NB4 (cell line): ENCODE measurements at places on chromosomes 6 and 20.

DNA sequence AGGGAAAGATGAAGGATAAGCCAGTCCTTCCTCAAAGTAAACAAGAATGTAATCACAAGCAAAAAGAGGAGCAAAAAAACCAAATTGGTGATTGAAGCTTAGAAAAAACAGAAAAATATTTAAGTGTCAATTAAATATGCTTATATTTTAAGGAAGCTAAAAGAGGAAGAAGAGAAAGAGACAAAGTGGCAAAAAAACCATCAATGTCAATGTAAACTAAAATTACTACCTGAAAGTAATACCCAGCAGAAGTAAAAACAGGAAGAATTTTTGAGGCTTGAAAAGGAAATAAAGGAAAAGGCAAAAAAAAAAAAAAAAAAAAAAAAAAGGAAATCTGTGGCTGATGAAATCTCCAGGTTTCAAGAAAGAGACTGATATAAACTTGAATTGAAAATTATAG lies 36.2 kb upstream of the OGFRL1 start:
- DNase-seq: peak; percentile 26

- DNase-seq: no peak
Observed at GRCh38 chr20:5342021-5342420, 25.3 kb upstream of the PROKR2 start.

- no peak for DNase-seq
Observed at GRCh38 chr6:41811095-41811494, 23.6 kb downstream of the TOMM6 start.

DNA sequence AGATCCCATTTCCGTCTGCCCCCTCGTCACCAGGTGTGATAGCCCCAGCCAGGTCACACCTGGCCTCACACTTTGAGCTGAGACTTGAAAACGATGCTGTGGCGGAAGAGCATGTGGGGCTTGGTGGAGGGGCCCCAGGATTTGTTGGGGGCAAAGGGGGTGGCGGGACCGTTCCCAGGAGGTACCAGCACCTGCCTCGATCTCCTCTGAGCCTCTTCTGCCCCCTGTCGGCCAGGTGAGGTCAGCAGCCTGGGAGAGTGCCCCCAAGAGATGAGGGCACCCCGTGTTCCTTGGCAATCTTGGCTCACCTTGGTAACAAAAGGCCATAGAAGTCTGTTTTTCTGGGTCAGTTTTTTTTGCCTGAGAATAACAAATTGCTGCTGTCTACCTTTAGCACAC lies 25.4 kb downstream of the SPATA2 start:
- DNase-seq: no peak

DNA sequence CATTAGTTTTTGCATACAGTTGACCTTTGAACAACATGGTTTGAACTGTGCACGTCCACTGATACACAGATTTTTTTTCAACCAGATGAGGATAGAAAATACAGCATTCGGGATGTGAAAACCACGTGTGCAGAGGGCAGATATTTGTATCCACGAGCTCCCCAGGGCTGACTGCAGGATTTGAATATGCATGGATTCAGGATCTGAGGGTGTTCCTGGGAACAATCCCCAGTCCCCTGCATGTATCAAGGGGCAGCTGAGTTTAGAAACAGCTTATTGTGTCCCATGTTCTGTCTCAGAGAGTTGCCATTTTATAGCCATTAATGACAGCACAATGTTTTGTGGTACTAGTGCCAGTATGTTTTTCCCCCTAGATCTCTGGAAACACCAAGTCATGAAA lies 53.6 kb downstream of the CD164 start:
- no peak for DNase-seq

DNA sequence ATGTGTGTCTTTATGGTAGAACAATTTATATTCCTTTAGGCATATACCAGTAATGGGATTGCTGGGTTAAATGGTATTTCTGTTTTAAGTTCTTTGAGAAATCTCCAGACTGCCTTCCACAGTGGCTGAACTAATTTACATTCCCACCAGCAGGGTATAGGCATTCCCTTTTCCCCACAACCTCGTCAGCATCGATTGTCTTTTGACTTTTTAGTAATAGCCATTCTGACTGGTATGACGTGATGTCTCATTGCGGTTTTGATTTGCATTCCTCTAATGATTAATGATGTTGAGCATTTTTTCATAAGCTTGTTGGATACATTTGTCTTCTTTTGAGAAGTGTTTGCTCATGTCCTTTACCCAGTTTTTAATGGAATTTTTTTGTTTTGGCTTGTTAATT lies 5.3 kb upstream of the TASP1 start:
- DNase-seq: no peak
